AG10803 (cell line): ENCODE measurements at places on chromosomes 6 and 20.

DNA sequence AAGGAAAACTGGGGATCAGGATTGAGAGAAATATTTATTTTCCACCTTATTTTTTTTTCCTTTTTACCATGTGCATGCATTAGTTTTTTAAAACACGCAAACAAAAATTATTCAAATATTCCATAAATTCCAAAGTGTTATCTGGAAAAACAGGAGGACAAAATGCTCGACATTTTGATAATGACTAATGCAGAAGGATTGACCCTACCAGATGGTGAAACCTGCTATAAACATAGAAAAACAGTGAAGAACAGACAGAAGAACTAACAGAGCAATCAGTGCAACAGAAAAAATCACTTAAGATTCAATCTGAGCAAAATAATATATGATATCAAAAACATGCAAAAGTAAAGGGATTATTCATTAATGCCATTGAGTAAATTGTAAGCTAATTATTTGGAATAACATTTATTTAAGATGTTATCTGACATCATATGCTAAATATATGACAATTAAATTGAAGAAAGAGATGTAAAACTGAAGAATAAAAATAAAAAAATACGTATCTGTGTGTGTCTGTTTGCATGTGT is 218.4 kb downstream of the LMBRD1 start:
- DNase-seq, result no peak

DNA sequence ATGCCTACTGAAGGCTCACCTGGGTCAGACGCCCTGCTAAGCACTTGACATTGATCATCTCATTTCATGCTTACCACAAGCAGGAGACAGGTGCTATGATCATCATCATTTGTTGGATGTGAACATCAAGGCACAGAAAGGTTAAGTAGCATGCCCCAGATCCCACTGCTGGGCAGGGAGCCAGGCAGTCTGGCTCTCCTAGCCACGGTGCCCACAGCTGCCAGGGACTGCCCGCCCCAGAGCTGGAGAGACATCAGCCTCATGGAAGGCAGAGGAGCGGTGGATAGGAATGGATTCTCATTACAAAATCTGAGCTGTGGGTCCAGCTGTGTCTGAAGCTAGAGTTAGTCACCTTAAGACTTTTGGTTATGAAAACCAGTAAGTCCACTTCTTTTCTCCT is 3.6 kb downstream of the SULF2 start:
- DNase-seq, result no peak

GRCh38 chr20:36205026-36205425 is 31.3 kb upstream of the AAR2 start:
- peak; percentile 31 for DNase-seq

GRCh38 chr6:84979541-84979940 is 215.1 kb upstream of the TBX18 start:
- peak; percentile 15 for DNase-seq

GRCh38 chr6:46014511-46015118 is 1.0 kb downstream of the CLIC5 start:
- DNase-seq, result no peak

DNA sequence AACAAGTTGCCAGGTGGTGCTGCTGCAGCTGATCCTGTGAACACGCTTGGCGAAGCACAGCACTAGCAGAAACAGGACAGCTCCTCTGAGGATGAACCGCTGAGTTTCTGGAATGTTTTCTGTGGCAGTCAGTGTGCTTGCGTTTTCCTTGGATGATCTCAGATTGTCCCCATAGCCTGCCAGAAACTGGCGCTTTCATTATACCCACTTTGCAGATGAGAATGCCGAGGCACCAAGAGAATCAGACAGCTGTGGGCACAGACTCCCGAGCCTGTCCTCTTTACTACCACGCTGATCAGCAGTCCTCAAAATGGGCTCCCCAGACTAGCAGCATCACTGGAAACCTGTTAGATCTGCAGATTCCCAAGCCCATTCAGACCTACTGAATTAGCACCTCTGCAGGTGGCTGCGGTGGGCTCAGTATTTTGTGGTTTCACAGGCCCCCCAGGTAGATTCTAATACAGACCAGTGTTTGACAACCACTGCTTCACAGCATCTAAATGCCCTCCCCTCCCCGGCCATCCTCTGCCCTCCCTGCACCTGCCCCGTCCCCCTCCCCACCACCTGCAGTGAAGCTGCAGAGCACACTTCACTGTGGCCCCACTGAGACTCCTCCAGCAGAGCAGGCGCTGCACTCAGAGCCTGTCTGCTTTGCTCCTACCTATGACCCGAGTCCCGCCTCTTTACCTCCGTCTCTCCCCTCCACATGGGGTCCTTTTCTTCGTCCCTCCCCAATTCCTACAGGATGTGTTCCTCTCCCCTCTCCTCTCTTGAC is 29.6 kb downstream of the SPATA2 start:
- DNase-seq, result no peak

- DNase-seq, result no peak
These were observed 6.7 kb upstream of the CST9 start for GRCh38 chr20:23612396-23612795.

DNA sequence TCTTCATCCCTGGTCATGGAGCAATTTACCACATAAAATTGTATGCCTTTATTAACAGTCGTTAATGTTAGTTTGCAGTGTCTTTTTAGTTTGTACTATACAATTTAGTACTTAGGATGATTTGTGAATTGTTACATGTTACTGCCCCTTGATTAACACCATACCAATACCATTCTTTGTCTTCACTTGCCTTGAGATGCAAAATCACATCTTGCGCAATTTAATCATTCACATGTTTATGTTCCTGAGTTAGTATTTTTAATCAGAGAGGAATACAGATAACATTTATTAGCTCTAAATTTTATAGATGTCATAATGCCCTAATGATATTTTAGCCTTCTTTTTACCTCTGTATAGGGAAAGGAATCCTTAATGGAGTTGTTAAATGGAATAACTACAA is 114.1 kb downstream of the SCAF8 start:
- DNase-seq, result peak; percentile 22

GRCh38 chr6:23754197-23754596 is 371.8 kb upstream of the NRSN1 start:
- DNase-seq, result no peak

- peak; percentile 54 for DNase-seq
These were observed 3.5 kb downstream of the FOXS1 start for GRCh38 chr20:31841928-31842327.

GRCh38 chr6:108914235-108915022 is 66.2 kb downstream of the ARMC2 start:
- DNase-seq, result peak; percentile 16

GRCh38 chr6:32796848-32797776 is 19.7 kb downstream of the HLA-DOB start:
- DNase-seq, result peak; percentile 53

DNA sequence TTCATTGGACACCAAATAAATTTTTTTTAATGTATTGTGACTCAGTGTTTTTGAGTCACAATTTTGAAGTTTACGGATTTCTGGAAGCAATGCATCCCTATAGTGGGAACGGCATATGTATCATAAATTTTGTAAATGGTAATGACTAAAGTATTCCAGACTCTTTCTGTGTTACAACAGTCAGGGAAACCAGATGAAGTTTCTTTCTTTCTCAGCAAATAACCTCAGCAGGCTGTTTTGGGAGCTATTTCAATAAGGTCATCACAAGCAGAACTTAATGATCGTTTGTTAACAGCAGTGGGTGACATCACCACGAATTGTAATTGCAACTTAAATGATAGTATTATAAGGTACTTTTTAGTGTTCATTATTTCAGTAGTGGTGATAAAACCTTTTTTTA is 52.0 kb downstream of the HIVEP1 start:
- DNase-seq, result peak; percentile 84

GRCh38 chr20:48722002-48722731 is 105.6 kb downstream of the PREX1 start:
- DNase-seq, result peak; percentile 81

- no peak for DNase-seq
These were observed 108.4 kb downstream of the HUS1B start for GRCh38 chr6:548517-548916.

GRCh38 chr20:1381753-1382591 is 10.9 kb downstream of the FKBP1A start:
- peak; percentile 56 for DNase-seq

DNA sequence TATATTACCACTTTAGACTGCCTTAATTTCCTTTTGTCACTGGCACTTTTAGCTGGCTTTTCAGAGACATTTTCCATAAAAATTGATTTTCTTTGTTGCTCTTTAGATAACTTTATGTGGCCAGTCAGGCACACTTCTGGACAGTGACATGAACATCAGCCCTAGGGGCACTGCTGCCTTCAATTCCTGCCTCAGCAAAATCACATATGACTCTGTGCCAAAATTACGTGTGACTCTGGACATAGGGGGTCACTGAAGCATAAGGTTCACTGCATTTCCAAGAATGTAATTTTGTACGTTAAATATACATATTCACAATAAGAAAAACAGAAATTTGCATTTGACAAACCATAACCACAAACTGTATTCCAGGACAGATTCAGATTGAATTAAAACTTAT is 66.5 kb downstream of the ESF1 start:
- no peak for DNase-seq

GRCh38 chr6:143005816-143006215 is 54.9 kb upstream of the AIG1 start:
- peak; percentile 79 for DNase-seq

DNA sequence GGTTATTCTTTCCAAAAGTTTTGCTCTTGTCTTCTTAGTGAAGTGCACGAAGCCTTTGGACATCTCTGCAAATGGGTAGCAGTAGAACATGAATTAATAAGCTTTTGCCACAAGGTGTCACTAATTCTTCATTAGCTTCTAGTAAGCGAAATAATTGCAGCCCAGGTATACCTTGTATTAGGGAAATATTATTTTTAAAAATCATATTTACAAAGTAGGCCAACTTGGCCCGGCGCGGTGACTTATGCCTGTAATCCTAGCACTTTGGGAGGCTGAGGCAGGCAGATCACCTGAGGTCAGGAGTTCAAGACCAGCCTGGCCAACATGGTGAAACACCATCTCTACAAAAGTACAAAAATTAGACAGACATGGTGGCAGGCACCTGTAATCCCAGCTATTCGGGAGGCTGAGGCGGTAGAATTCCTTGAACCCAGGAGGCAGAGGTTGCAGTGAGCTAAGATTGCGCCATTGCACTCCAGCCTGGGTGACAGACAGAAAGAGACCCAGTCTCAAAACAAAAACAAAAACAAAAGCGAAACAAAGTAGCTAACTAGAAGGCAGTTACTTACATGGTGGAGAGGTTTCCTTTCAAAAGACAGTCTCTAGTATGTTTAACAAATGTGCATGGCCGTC is 8.8 kb upstream of the RSPH3 start:
- DNase-seq, result peak; percentile 26

DNA sequence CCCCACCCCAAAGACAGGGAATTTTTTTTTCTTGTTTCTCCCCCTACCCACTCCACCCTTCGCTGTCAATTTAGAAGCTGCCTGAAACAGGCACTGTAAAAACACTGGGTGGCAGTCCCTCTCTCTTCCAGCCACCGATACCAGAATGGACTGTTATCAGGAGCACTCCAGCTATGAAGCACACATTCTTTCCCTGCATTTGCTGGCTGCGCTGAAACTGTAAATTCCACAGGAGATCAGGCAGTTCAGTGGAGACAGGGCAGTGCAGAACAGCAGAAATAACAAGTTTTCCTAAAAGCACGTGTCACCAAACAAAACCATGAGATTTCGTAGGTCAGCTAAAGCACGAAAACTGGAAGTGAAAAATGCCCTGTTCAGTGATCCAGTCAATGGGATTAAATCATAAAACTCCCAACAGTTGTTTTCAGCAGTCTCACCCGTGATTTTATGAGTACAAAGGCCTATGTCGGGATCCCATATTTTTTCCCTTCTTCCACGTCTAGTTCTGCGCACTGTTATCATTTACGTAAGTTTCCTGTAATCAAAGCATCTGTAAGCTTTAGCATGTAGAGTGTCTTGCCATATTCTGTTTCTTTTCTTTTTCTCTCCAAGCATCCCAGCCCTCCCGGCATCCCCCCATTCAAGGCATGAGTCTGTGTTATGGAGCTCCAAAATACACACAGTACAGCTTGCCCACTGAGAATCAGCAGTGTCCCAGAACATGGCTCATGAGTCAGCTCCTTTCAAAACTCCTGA is 359.9 kb upstream of the EPHA7 start:
- no peak for DNase-seq

DNA sequence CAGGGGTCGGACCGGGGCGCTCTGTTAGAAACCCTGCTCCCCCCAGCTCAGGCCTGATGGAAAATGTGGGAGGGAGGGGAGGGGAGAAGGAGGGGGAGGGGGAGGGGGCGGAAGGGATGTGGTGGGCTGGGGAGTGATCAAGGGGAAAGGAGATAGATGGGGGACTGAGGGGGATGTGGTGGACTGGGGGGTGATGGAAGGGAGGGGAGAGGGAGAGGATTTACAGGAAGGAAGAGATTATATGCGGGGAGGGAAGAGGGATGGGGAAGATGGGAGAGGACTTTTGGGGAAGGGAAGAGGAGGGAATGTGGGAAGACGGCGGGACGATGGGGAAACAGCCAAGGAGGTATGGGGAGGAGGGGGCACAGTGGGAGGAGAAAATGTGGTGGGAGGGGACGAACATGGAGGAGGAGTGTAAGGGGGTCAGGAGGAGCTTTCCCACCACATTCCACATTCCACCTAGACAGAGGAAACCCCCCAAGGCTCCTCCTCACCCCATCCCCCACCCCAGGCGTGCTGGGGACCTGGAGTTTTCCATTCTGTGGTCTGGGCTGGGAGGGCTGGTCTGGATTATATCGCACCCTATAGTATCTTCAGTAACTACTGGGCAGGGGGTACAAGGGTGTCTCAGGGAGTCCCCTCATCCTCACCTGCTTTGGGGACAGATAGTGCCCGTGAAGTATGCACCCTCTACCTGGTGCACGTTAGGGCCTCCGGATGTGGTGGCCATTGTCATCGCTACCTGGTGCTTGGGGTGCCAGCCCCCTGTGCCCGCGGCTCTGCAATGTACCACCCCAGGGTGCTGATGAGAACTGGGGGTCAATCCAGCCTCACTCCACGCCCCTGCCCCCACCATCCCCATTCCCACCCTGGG is 578 bp upstream of the PTGIS start:
- DNase-seq, result no peak

DNA sequence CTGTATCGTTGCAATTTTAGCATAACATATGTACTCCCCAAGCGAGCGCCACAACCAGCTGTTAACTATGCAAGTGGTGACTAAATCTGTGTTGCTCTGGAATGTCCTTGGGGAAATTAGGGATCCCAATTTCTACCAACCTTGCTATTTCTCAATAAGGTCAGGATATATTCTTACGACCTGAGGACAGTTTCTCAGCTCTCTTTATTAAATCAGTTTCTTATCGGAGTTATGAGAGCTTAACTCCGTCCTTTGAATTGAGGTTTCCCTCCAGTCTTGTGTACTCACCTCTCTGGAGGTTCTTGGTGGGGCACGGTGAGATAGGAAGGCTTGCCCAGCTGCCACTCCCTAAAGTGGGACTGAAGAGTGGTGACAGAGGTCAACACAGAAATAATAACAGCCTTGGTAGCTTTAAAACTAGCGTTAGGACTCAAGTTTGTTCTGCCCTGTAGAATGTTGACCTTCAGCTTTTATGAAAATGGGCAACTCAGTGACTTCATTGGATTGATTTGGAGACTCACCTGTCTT is 694 bp downstream of the MRPS18B start:
- DNase-seq, result peak; percentile 48

- no peak for DNase-seq
These were observed 65.7 kb upstream of the BACH2 start for GRCh38 chr6:90362318-90362717.
